Frontal cortex (tissue), 4 donors: ENCODE measurements at places on chromosomes 5 and 9. TPM values are rescaled to one million over a fixed set of nuclear protein-coding genes. Genes with fewer than 3 reads are reported as not detected.

- DNase-seq: no peak
These were observed 90.6 kb downstream of the ZFAND5 start for GRCh38 chr9:72274441-72274840.

- no peak for DNase-seq
These were observed 77.9 kb downstream of the FBXL7 start for GRCh38 chr5:15577831-15578230.

GRCh38 chr5:137575847-137576246 is 76.7 kb upstream of the SPOCK1 start:
- DNase-seq: no peak

DNA sequence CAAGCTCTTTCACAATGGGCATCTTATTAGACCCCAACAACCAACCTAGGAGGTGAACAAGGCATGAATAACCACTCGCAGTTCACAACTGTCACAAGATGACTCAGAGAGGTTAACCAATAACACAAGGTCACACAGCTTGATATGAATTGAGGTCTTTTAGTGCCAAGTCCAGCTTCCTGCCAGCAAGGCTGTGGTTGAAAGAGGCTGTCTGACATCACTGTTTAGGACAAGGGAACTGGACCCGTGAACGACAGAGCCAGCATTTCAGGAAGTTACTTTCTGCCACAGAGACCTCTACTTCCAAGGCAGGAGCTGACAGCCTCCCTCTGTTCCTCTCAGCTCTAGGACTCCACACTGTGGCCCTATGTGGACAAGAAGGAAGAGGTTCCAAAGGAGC is 53.4 kb upstream of the ALDH1B1 start:
- no peak for DNase-seq

DNA sequence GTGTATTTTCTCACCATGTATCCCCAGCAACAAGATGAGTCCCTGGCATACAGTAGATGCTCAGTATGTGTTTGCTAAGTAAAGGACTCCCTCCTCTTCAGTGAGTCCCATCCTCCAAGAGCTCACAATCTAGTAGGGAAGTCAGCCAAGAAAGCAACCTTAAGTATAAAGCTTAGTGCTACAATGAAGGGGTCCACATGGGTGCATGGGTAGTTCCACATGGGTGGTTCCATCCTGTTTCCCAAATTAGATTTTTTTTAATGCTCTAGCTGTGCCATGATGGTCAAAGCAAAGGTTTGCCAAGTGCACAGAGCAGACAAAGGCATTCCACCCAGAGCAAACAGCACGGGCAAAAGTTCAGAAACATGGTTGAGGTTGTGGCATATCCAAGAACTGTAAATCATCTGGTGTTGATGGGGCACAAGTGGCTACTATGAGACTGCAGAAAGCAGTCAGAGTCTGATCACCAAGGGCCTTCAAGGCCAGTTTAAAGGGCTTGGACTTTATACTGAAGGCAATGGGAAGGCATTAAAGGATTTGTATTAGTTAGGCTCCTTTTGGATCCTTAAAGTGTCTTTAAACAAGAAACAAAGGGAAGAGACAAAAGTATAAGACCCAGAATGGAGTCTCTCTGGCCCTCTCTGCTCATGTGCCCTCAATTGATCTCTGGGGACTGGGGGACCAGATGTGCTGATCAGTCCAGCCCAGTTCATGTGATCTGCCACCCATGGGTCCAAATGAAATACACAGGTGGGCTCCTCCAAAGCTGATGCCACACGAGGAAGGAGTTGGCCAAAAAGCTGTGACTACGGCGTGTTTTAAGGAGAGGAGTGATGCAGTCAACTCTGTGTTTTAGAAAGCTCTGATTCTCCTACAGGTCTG is 9.0 kb upstream of the CPLX2 start:
- DNase-seq: no peak

GRCh38 chr9:95409650-95410426 is 92.3 kb upstream of the FANCC start:
- DNase-seq: no peak

DNA sequence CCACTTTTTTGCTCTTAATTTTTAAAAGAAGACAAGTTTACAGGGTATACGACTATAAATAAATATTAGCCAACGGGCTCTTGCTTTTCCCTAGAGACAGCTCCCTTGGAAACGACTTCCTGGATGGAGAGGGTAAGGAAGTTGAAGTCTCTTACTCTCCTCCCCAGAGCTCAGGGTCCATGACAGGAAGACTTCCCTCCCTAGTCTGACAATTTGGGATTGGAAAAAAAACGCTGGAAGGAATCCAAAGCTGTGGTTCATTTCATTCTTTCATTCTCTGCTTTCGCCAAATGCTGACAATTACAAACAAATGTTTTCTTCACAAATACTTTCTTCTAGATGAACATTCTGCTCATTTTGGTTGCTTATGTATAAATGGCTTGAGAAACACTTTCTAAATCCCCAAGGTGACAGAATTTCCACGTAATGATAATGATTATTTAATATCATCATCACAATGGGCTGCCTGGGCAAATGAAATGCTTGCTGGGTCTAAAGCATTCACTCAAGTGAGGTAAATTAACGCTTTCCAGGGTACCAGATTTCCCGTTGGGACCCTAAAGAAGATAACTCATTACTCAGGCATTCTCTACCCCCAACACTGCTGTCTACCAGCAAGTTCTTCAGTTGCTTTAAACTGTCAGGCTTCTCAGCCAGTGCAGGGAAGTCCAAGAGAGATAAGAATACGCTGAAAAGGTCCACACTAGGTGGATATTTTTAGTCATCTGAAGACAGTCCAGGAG is 139.8 kb upstream of the SLC30A5 start:
- DNase-seq: no peak

DNA sequence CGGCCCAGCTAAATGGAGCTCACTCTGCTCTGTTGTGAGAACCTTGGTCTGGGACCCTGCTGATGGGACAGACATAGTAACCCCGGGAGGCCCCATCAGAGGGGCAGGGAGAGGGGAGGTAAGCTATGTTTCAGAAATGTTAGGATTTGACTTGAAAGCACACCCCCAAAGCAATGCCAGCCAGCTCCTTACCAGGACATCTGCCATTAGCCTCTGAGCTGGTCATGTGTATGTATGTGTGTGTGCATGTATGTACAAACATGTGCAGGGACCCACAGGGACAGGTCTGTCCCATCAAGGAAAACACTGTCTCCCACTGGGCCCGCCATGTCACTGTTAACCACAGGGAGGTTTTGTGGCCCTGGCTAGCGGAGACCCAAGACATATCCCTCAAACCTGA is 14.5 kb downstream of the SLC22A4 start:
- DNase-seq: no peak

DNA sequence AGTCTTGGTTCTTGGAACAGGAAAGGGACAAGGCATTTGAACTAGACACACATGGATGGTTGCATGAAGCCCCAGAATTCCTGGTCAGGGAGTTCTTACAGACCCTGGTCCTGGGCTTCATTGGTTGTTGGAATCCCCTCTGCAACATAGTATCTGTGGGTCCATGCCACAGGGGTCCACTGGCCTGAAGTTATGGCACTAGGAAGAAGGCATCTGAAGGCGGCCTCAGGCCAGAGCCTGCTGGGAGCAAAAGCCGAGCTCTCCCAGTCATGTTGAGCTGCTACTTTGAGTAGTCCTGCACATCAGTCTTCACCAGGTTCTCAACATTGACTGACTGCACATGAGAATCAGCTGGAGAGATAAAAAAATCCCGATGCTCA is 71.1 kb upstream of the PITX1 start:
- no peak for DNase-seq

DNA sequence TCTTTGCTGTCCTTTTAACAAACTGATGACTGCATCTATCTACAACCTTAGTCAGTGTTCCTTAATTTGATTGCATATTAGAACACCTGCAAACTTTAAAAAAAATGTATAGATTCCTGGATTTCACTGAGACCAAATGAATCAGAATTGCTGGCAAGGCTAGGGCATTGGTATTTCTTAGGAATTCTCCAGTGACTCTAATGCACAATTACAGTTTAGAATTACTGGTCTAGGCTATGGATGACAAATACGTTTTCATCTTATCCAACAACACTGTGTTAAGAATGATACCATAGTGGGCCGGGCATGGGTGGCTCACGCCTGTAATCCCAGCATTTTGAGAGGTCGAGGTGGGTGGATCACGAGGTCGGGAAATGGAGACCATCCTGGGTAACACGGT is 545.9 kb upstream of the RIOK2 start:
- no peak for DNase-seq

DNA sequence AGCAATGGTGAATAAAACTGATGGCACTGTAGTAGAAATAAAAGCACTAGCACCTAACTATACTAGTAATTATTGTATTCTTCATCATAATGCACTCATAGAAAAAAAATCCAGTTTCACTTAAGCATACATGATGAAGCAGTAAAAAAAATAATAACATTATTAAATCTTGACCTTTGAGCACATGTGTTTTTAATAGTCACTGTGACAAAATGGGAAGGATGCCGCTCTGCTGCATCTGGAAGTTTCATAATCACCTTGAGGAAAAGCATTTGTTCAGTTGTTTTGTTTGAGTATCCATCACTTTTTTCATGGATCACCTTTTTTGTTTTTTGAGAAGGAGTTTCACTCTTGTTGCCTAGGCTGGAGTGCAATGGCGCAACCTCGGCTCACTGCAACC is 13.2 kb downstream of the OR2K2 start:
- no peak for DNase-seq

- DNase-seq: no peak
These were observed 8.4 kb downstream of the SMARCA2 start for GRCh38 chr9:2023532-2023931.

GRCh38 chr5:43192558-43193180 is 644 bp downstream of the NIM1K start:
- peak; percentile 45 for DNase-seq

- peak; percentile 71 for DNase-seq
These were observed 3.8 kb upstream of the NPDC1 start for GRCh38 chr9:137049544-137050449.

DNA sequence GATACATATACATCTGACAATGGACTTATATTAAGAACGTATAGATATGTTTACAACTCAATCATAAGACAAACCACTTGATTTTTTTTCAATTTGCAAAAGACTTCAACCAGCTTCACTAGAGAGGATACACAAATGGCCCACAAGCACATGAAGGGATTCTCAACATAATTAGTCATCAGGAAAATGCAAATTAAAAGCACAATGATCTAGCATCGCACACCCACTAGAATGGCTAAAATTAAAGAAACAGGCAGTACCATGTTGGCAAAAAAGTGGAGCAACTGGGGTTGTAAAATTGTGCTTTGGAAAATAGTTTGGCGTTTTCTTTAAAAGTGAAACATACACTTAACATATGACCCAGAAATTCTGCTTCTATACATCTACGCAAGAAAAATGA is 80.0 kb upstream of the TRIO start:
- no peak for DNase-seq

- DNase-seq: no peak
These were observed 20.2 kb downstream of the NSG2 start for GRCh38 chr5:174065528-174066197.

DNA sequence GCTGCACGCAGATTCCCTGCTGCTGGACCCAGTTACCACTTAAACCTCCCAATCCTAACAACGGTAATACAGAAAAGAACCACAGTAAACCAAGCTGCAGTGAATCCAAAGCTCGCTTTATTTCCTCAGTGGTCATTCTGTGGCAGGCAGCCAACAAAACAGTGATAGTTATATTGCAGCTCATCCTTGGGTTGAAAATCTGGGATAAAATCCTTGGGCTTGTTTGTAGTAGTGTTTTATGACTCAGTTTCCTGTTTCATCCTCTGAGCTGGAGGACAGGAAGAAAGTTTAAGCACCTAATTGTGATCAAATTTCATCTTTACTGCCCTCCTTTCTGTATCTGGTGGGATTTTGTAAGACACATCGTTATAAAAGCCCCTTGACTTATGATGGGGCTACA is 31.4 kb downstream of the HMGCR start:
- DNase-seq: no peak

DNA sequence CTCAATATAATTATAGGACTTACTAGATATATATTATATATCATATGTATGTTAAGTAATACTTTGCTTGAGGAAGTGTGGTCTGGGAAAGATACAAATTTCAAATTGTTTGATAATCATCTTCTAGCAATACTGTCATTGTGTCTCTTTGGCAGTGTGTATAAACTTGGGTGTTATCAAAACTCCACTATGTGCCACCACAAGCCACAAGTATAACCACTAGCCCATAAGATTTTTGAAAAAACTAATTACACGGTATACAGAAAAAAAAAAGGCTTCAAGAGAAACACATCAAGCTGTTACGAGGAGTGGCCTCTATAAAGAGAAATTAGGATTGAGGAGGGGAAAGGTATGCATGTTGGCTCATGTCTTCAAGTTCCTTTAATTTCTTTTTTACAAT is 44.7 kb upstream of the PCSK5 start:
- DNase-seq: no peak

DNA sequence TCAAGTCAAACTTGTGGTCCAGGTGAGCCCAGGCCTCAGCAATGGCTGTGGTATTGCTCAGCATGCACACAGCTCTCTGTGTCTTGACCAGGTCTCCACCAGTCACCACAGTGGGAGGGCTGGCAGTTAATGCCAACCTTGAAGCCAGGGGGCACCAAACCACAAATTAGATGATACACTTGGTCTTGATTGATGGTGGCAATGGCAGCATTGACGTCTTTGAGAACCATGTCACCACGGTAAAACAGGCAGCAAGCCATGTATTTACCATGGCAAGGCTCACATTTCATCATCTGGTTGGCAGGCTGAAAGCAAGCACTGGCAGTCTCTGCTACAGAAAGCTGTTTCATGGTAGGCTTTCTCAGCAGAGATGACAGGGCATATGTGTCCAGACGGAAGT is 40.0 kb downstream of the NIM1K start:
- no peak for DNase-seq

GRCh38 chr5:65769539-65769938 is 47.5 kb downstream of the NLN start:
- DNase-seq: no peak

- no peak for DNase-seq
These were observed 43.0 kb upstream of the NOTCH1 start for GRCh38 chr9:136588663-136589464.

- DNase-seq: no peak
These were observed 100.6 kb downstream of the ICE1 start for GRCh38 chr5:5523066-5523505.

GRCh38 chr5:4563400-4563799 is 576.7 kb upstream of the ADAMTS16 start:
- DNase-seq: no peak

DNA sequence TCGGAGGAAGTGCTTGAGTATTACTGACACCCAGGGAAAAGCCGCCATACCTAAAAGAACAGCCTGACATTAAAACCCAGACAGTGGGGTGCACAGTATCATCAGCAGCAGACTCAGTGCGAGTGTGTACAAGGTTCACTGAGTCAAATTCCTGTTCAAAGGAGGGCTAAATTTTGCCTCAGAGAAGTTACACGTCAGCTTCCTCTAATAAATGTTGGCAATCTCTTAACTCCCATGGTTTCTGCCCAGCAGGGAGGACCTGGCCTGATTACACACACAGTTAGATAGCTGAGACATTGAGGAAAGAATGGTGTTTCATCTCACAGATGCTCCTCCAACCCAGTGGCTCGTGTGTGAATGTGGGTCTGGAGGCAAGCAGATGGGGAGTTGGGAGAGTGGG is 38.2 kb downstream of the NIPSNAP3B start:
- DNase-seq: no peak

PTPDC1 gene
- 13.9 TPM for total RNA-seq

LRRC26 gene
- total RNA-seq: 0.41 TPM

ZFYVE16 gene
- total RNA-seq: 36.3 TPM

STING1 gene
- total RNA-seq: 3.3 TPM

NLN gene
- total RNA-seq: 64.4 TPM

FAM78A gene
- total RNA-seq: 0.82 TPM
